ENCODE measurements at places on chromosomes 6 and 20.

GRCh38 chr6:155216312-155217046 lies 47.3 kb upstream of the CLDN20 start:
- DNase-seq: no peak

GRCh38 chr6:44012078-44012493 lies 115.2 kb downstream of the MRPL14 start:
- DNase-seq: peak; percentile 55

- DNase-seq: no peak
These were observed 7.5 kb upstream of the COL10A1 start for GRCh38 chr6:116133453-116133852.

GRCh38 chr6:125792680-125793079 lies 1.9 kb downstream of the NCOA7 start:
- DNase-seq: no peak

- DNase-seq: no peak
These were observed 197.4 kb downstream of the JARID2 start for GRCh38 chr6:15443119-15443830.

DNA sequence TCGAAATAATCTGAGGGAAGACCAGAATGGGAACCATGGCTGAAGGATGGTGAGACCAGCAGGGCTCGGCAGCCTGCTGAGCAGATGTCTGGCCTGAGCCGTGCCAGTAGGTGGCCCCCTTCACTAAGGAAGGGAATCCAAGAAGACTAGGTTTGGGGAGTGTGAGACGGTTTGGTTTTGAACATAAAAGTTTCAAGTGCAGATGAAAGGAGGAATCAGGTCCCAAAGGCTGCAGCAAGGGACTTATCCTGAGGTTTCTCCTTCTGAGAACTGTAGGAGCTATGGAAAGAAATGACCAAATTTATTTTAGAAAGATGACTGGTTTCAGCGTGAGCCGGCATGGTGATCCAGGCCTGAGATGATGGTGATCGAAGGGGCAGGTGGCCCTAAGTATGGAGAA lies 4.6 kb upstream of the OSER1 start:
- DNase-seq: peak; percentile 86

DNA sequence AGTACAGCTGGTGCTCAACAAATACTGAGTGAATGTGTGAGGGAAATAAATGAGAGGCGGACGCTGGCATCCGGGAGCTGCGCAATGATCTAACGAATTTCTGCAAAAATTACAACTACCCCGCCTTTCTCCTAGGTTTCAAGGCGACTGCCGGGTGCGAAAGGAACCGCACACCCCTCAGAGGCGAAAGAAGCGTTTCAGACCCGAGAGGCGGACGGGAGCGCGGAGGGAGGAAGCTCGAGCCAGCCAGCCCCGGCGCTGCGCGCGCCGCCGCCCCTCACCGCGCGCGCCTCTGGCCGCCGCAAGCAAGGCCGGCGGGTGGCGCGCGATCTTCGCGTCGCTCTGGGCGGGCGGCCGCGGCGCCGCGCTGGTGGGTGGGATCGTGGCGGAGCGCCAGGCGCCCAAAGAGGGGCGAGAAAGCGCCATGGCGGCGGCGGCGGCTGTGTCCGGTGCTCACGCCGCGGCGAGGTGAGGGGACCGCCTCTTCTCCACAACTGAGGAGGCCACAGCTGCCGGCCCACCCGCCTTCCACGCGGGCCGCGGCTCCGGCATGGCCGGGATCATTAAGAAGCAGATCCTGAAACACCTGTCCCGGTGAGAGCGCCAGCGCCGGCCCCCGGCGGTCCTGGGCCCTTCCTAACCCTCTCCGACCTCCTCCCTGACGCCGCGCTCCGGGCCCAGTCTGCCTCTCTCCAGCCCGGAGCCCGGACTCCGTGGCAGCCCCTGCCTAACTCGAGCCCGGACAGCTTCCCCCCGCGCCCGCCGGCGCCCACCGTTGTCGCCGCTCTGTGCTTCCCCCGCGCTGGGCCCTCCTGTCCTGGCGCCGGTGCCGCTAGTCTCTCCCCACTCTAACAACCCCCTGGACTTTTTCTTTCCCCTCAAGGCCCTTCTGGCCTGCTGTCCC lies at the start of gene BLTP3A:
TSS of gene BLTP3A (plus strand) at position 383 of the 904 bp plus-strand sequence. CDS start at position 551, 168 bp downstream.
- peak; percentile 90 for DNase-seq

DNA sequence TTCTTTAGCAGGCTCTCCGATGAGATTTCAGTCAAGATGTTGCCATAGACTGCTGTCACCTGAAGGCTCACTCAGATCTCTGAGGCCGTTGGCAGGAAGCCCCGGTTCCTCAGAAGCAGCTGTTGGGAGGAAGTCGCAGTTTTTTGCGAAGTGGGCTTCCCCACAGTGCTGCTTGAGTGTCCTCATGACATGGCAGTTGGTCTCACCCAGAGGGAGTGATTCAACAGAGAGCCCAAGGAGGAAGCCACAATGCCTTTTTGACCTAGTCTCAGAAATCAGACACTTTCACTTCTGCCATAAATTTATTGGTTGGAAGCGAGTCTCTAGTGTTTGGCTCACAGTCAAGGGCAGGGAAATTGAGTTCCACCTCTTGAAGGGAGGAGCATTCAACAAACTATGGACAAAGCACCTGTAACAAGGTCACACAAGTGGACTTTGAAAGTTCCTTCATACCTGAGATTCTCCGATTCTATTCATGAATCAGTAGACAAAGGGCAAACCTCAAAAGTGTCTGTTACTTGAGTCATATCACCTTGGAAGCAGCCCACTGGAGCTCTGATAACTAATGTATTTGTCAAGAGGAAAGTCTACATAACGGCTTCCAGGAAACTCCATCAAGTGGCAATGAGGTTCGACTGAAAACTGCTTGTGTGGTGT lies 208.3 kb downstream of the TASP1 start:
- no peak for DNase-seq

DNA sequence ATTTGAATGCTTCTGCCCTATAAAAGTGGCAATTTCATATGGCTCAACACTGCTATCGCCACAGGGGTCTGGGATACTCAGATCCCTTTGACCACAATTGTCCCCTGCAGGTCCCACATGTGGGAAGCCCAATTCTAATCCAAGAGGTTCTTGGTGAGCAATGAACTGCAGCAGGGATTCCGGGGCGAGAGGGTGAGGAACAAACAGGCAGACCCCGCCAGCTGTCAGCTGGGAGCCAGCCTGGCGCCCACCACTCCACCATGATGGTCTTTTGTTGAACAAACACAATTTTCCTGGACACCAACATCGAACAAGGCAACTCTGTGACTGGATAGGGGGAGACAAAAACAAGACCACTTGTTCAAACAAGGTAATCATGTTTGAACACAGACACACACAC lies 80.5 kb downstream of the TMEM242 start:
- DNase-seq: peak; percentile 24

GRCh38 chr6:158011980-158012566 lies 30.4 kb downstream of the SYNJ2 start:
- DNase-seq: no peak

DNA sequence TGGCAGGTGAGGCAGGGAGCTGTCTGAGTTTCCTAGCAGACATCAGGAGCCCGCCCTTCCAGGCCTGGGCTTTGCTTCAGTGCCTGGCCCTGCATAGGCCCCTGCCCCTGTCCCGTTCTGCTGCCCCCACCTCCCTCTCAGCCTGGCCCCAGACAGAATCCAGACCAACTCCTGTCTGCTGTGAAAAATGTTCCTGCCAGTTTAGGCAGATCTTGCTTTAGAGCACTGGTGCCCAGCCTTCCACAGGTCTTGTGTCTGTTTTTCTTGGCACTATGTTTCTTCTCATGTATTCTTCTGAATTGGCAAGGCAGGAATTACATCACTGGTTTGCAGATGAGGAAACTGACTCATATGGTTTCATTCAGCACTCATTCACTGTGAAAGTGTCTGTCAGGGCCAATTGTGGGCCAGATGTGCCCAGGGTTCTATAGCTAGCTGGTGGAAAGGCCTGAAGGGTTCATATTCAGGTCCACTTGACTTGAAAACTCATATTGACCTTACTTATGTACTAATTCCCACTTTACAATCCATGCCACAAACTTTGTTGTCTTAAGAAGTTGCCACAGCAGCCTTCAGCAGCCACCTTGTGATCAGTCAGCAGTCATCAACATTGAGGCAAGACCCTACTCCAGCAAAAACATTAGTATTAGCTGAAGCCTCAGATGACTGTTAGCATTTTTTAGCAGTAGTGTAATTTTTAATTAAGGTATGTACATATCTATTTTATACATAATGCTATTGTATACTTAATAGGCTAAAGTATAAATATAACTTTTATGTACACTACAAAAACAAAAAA lies 40.5 kb downstream of the HLA-F start:
- no peak for DNase-seq

GRCh38 chr20:18637224-18637623 lies 49.4 kb downstream of the DTD1 start:
- no peak for DNase-seq

GRCh38 chr6:163356324-163356723 lies 58.2 kb upstream of the QKI start:
- peak; percentile 88 for DNase-seq

- no peak for DNase-seq
These were observed 232.3 kb downstream of the GMPR start for GRCh38 chr6:16470502-16471221.

- peak; percentile 76 for DNase-seq
These were observed at the start of the genes DEFB124 and REM1 for GRCh38 chr20:31474758-31475427. Gene DEFB124, minus strand, starts transcription at chr20:31475127. Its CDS starts 2,114 bp downstream, at chr20:31473013. Gene REM1, plus strand, starts transcription at chr20:31475288. Its CDS starts 1,158 bp downstream, at chr20:31476446.

DNA sequence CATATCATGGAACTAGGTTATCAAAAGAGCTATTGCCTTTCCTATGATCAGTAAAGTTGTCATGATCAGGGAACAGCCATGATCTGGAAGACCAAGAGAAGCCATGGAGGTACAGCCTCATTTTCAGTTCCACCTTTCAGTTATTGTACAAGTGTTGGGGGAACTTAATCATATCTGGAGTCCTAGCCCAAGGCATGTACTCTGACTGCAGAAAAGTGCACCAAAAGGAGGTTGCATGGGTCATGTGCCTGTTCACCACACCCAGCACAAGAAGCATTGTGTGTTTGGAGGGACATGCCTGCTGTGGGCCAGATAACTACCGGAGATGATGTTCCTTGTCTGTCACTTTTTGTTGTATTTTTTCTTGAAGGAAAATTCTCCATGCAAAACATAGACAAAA lies 185.8 kb upstream of the MAN1A1 start:
- no peak for DNase-seq

DNA sequence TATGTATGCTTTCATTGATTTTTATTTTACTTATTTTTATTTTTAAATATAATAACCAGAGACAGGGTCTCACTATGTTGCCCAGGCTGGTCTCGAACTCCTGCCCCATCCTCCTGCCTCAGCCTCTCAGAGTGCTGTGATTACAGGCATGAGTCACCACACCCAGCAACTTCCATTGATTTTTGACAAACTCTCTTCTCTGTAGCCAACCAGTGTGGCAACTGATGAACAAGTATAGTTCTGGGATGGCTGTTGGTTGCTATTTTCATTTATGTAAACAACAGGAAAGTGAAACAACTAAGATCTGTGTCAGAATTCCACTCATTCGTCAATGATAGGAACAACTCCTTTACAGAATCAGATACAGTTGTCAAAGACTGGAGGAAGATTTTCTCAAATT lies 356.7 kb upstream of the JARID2 start:
- DNase-seq: no peak

GRCh38 chr6:34463849-34464248 lies 2.0 kb upstream of the PACSIN1 start:
- DNase-seq: no peak

DNA sequence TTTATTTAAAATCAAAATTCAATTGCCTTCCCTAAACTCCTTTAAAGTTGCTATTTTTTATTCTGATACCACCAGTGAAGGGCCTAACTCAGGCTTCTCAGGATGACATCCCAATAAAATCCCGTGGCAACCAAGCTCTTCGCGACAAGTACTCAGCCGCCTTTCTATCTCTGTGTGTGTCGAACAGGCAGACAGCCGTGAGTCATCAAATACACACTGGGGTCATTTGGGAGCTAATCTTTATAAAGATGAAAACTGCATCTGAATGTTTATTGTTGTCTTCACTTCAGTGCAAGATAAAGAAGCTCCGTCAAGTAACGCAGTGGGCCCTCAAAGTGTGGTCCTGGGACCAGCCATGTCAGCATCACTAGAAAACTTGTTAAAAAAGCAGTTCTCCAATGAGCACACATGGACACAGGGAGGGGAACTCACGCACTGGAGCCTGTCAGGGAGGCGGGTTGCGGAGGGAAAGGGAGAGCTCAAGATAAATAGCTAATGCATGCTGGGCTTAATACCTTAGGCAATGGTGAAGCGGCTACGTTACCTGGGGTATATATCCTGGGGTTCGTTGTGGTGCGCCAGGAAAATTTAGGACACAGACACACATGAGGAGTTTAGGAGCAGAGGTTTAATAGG lies 119.3 kb downstream of the RNF144B start:
- DNase-seq: no peak

GRCh38 chr20:48702455-48702913 lies 125.3 kb downstream of the PREX1 start:
- peak; percentile 49 for DNase-seq

DNA sequence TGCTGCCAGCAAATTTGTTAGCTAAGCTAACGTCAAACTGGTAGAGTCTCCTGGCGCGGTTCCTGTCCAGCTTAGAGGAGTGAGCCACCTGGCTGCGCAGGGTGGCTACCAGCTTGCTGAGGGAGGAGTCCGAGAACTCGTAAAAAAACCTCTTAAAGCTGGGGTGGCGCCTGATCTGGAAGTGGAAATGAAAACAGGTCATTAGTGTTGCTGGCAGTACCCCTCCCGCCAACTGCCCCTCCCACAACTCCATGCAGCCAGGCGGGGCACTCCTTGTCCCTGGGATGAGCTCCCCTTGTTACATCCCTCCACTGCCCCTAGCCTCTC lies 17.3 kb downstream of the BNIP5 start:
- DNase-seq: no peak

DNA sequence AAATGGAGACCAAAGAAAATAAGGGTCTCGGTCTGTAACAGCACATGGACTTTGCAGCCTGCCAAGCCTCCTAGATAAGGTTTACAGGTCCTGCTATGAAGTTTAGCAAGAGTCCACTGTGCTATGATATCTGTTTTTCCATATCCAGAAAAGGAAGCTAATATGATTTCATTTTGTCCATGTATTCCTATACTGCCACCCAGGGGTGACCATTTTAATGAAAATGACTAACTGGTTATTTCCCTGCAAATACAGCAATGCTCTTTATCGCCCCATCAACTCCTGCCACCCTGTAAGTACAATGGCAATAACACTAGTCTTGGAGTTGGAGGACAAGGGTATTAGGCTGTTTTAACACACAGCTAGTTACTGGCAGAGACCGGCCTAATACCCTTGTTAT lies 115.2 kb upstream of the GLP1R start:
- no peak for DNase-seq

- DNase-seq: no peak
These were observed 15.8 kb upstream of the RNF182 start for GRCh38 chr6:13908955-13909381.

- DNase-seq: no peak
These were observed 322.2 kb downstream of the SOX4 start for GRCh38 chr6:21915707-21916260.

DNA sequence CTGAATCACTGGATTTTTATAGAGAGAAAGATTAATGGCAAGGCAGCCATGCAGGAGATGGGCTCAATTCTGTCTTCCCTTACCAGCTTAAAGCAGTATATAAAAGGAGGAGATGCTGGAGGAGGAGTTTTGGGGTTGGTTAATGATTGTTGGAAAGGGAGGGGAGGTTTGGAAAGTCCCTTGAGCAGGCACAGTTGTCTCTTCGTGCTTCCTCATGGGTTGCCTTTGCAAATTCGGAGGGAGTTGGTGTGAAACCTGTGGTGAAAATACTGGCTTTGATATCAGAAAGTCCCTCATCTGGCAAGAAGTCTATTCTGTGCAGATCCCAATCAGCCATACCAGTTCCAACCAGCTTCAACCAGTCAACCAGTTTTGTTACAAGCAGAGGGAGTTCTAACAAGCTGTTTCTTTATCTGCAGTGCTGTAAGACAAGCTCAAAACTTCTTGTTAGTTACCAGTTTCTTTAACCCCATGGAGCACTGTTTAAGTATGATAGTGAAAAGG lies 107.0 kb downstream of the HIVEP1 start:
- no peak for DNase-seq

GRCh38 chr20:2697768-2698167 lies 5.2 kb downstream of the EBF4 start:
- DNase-seq: no peak

Measured in aorta (tissue), 5 donors.